Naive thymus-derived CD4-positive, alpha-beta T cell (primary cell): ENCODE measurements at places on chromosomes 12 and 14.

GRCh38 chr14:36538051-36538450, 18.0 kb upstream of the NKX2-1 start:
- no peak for DNase-seq

- no peak for DNase-seq
Measured at GRCh38 chr12:24596768-24597388, 352.0 kb downstream of the BCAT1 start.

- no peak for DNase-seq
Measured at GRCh38 chr14:77102154-77102553, 4.1 kb downstream of the CIPC start.

- DNase-seq = no peak
Measured at GRCh38 chr12:2173971-2174370, 121.2 kb downstream of the CACNA1C start.

- DNase-seq = no peak
Measured at GRCh38 chr14:101491841-101492240, 69.5 kb upstream of the DIO3 start.

DNA sequence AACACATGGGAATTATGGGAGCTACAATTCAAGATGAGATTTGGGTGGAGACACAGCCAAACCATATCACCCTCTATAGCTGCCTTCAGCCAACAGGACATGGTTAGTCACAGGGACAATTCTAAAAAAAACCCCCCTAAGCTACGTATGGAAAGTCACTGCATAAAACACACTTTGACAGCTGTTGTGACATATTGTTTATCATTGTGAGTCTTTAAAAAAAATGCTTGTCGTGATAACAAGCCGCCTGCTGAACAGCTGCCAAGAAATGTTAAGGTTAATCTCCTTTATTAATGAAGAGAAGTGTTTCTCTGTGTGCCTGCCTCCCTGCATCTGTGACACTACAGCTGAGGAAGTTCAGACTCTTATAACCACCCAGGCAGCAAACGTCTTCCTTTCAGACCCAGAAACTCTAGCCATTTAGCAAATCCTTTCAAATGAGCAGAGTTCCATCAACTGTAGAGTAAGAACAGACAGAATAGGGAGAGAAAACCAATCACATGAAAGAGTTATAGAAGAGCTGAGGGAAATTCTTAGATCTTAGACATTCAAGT, 1459.6 kb upstream of the TMEM132C start:
- DNase-seq = no peak

DNA sequence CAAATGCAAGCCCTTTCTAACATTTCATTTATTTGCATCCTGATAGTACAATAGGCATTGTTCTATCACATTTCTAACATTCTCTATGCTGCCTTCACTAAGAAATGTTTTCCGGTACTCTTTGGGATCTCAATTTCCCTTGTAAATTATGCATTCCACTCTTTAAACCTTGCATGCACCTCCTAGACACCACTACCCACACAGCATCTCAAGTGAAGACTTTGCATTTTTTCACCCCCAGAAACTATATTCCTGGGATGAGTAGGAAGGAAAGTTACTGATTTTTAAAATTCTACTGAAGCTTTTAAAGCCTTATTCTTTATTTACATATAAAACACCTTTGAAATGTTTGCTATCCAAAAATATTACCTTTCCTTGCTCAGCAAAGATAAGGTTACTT, 27.1 kb downstream of the GYS2 start:
- no peak for DNase-seq

DNA sequence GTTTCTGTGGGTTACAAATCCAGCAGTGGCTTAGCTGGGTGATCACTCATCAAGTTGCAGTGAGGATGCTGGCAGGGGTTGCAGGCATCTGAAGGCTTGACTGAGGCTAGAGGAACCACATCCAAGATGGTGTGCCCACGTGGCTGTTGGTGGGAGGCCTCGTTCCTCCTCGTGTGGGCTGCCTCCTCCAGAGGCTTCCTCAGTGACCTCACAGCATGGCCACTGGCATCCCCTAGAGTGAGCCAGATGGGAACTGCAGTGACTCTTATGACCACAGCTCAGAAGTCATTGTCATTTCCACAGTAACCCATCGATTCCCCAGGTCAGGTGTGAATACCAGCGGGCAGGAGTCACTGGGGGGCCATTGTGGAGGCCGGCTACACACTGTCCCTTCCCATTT, 17.8 kb downstream of the AACS start:
- DNase-seq = no peak

DNA sequence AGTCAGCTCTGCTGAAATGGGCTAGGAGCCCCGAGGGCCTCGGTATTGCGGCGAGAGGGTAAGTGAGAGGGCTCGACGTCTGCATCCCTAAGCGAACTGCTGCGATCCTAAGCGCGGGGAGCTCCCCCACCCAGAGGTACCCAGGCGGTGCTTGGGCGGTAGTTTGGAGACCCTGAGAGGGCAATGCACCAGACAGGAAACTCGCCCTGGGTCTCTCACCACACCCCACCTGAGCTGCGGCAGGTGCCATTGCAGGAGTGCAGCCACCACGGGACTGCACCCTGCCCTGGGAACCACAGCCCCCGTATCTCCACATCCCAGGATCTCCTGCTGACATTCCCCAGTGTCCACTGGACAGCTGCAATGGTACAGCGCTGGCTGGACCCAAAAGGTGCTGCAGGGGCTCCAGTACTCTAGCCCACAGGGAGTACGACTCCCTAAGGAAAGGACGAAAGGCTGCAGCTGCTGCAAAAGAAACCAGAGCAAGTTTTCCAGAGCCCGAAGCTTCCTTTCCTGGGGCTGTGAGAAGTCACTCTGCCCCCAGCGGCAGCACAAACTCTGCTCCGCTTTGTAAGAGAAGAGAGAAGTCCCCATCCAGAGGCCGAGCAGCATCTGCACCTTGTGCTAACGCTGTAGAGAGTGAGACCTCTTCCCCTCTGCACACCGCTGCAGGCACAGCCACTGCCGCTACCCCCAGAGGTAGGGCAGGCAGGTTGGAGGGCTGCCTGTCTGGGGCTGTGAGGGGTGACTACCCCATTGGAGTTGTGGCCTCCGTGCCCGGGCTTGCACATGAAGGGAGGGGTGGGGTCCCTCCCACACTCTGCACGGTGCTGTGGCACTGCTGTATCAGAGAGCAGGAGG, 31.1 kb upstream of the MON2 start:
- DNase-seq = peak; percentile 8

GRCh38 chr12:76583301-76583700, 23.7 kb upstream of the OSBPL8 start:
- DNase-seq = no peak

DNA sequence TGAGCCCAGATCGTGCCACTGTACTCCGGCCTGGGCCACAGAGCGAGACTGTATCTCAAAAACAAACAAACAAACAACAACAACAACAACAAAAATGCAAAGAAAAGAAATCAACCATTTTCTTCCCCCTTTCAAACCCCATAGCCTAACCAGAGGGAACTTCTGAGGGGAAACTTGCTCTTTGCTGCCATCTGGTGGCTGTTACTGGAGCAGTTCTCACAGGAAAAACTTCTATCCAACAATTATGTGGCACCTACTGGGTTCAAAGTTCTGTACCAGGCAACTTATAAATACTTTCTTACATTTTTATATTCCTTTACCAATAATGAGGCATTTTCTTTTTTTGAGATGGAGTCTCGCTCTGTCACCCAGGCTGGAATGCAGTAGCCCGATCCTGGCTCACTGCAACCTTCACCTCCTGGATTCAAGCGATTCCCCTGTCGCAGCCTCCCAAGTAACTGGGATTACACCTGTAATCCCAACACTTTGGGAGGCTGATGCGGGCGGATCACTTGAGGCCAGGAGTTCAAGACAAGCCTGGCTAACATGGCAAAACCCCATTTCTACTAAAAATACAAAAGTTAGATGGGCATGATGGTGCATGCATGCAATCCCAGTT, 50.9 kb upstream of the BICDL1 start:
- peak; percentile 42 for DNase-seq

DNA sequence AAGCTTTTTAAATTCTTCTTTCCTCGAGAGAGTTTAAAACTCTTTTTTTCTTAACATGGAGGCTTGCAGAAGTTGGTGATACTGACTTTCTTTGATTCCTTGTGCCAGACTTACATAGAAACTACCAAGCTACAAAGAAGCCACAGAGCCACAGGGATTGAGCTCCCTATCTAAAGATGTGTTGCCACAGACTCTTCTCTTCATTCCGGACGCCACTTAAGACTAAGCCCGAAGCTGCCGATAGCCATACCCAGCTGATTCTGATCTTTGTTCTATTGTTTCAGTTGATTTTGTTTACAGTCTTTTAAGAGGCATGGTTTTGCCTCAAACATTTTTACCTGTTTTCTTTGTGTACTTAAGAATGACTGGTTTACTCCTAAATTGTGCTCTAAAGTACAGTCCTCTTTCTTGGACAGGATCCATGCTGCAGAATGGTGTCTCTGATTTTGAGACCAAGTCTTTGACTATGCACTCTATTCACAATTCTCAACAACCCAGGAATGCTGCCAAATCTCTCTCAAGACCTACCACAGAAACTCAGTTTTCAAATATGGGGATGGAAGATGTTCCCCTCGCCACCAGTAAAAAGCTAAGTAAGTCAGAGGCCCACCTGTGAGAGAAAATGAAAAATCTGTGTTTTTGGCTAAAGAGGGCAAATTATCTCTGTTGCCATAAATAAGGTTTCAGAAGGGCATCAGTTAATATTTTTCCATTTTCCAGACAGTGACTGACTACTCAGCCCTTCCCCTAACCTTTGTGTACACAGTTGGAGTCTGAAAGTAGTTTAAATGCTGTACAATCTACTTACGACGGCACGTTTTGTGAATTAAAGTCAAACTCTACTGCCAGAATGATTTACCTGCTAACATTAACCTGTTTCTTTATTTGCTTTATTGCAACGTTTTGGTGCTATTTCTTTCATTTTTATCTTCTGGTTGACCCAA, 42.1 kb upstream of the KCNH3 start:
- DNase-seq = no peak

DNA sequence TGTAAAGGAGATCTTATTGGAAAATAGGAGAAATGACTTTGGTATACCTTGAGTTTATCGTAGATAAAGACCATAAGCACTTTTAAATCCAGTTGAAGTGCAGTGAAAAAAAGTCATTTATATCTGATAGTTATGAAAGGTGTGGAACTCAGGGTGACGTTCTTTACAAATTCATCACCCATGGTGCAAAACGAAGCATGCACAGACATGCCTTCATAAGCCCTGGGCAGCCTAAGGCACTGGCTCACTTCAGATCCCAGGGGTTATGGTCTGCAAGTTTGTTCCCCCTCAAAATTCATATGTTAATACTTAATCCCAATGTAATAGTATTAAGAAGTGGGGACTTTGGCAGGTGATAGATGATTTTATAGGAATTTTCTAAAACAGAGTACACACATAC, 1216.4 kb upstream of the USP15 start:
- DNase-seq = no peak

GRCh38 chr14:104592785-104593184, 11.8 kb downstream of the TMEM179 start:
- DNase-seq = no peak

DNA sequence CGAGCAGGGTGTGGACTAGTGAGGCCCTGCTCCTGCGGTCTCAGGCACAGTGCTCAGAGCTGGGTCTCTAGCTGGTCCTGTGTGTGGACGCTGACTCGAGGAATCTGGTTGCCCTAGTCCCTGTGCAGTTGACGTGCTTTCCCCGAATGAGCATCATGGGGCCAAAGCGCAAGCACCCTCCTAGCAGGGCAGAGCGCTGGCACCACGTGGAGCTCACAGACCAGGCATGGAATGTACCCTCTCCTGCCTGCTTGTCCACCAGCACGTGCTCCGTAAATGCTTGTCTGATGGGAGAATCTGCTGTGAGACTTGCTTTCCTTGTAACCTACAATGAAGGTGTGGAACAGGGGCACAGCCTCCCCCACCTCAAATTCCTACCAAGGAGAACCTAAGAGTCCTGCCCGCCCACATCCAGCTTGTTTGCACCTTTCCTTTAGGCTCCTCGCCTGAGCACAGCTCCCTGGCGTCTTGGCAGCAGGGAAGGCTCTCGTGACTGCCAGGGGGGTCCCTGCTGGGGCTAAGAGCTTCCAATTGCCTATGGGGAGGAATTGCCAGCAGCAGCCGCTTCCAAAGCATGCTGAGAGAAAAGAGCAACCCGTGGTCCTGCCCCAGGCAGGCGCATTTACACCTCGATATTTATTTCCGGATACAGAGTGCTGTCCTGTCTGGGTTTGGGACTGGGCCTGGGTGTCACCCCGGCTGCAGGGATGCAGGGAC, 125.0 kb downstream of the PIWIL1 start:
- DNase-seq = no peak

GRCh38 chr14:24156840-24157239, 4.2 kb upstream of the IRF9 start:
- no peak for DNase-seq

- no peak for DNase-seq
Measured at GRCh38 chr12:51592034-51592705, 1.1 kb downstream of the SCN8A start.

- DNase-seq = no peak
Measured at GRCh38 chr12:78562368-78563205, 302.0 kb upstream of the SYT1 start.

DNA sequence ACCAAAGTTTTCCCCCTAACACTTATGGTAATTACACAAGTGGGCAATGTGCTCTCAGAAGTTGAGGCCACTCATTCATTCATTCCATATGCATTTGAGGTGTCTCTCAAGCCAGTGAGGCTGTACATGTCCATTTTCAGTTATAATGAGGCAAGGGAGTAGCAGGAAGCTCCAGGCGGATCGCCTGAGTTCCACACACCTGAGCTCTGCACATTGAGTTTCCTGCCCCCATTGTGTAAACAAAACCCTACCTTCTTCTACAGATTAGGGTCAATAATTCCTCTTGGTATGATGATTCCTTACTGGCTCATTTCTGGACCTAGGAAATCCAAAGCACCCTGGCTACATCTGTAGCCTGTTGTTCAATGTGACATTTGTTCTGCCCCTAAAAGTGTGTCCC, 555.3 kb downstream of the MED13L start:
- DNase-seq = no peak

DNA sequence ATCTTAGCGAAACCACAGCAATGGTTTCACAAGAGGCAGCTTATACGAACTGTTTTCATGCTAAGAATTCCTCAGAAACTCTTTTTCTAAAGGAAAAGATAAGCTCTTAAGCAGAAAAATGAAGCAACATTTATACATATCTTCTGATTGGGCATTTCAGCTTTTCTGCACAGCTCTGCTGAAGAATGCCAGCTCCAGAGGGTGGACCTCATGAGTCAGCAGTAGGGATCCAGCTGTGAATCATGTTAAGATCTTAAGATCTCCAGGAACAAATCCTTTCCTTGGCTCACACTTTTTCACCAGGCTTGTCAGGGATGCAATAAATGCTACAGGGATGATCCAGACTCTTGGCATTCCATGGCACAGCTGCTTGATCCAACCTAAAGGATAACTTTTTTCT, 477.1 kb upstream of the CCDC196 start:
- no peak for DNase-seq
